ENCODE measurements at places on chromosomes 13 and 19. TPM values are rescaled to one million over a fixed set of nuclear protein-coding genes. Genes with fewer than 3 reads are reported as not detected.

Gene FCAR
- 0.55 TPM for total RNA-seq

Gene SOX1
- total RNA-seq, result not detected

DNA sequence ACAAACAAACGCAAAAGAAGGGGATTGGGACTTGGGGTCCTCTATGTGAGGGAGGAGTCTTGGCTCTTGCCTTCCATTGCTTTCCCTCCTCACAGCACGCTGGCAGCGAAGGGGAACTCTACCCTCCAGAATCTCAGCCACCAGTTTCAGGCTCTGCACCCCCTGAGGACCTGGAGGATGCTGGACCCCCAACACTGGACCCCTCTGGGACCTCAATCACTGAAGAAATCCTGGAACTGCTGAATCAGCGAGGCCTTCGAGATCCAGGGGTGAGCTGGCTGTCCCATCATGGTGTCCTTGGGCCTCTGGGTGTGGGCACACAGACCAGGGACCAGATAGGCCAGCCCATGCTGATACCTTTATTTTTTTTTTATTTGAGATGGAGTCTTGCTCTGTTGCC, 9.6 kb downstream of the PLEKHG2 start:
- DNase-seq, result no peak

- DNase-seq, result no peak
These were observed 110.3 kb upstream of the ABCC4 start for GRCh38 chr13:95411428-95412040.

- DNase-seq, result no peak
These were observed 108.2 kb downstream of the EDNRB start for GRCh38 chr13:77810430-77810829.
